HFF-Myc (cell line): ENCODE measurements at places on chromosomes 7 and 10.

GRCh38 chr7:28685242-28685643 lies 272.9 kb downstream of the TRIL start:
- DNase-seq = no peak

DNA sequence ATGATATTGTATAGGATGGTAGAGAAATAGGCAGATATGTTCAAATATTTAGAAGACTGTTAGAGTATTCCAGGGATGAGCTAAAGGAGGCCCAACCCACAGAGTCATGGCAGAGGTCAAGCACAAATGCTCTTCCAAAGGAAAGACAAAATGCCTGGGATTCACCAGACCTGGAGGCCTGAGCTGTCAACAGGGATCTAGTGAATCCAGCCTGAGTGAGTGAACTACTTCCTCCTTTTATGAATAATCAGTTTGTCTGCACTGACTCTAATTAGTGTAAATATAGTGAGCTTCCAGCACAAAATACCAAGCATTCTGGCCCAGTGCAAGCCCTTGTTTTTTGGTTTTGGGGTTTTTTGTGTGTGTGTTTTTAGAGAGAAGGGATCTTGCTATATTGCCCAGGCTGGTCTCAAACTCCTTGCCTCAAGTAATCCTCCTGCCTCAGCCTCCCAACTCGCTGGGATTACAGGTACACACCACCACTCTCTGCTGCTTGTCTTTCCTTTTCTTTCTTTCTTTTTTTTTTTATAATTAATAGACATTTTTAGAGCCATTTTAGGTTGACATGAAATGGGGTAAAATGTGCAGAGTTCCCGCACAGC lies 244.4 kb downstream of the SKIDA1 start:
- no peak for DNase-seq

DNA sequence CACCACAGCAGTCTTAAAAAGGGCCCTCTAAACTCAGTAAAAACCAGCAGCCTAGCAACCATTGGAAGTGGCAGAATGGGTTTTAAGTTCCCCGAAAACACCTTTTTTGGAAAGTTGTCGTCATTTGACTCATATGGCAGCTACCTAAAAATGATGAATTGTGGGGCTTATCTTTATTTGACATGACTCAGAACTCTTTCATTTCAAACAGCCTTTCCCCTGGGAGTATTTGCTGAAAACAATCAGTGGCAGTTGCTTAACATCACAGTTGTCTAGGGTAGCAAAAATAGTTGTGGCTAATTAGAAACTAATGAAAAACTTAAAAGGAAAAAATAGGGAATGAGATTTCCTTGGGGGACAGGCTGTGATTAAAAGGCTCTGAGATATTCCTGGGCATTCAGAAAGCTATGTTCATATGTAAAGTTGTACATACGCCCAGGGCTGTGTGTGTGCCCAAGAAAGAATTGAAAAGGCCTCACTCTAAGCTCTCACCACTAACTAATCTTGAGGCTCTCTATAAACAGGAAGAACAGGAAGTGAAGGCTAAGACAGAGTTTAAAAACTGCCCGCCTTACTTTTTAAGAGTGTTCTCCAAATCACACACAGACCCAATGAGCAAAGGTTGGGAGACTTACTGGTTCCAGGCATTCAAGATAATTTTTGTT lies 81.7 kb upstream of the HECTD2 start:
- DNase-seq = no peak

- no peak for DNase-seq
These were observed 16.7 kb upstream of the PAPSS2 start for GRCh38 chr10:87642988-87643387.

GRCh38 chr10:24589265-24589664 lies 134.4 kb downstream of the ARHGAP21 start:
- no peak for DNase-seq

DNA sequence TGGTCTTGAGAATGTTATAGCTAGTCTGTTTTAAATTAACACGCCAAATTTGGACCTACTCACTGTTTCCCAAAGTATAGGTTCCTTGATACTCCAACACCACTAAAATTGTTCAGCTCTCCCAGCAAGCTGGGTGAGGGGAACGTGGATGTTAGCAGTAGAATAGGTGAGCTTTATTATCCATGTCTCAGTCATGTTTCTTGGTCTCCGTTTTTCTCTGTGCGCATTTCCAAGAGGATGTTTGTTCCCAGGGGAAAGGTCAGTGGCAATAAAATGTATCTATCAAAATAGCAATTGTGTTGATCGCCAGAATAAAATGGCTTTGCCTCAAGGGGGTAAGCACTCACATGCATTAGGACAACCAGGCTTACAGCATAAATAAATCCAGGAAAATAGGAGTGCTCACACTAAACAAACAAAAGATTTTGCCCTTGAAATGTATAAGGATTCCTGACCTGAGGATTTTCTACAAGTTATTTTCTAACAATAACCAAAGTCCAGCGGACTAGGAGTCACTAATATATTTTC lies 187.0 kb upstream of the C7orf33 start:
- DNase-seq = no peak

DNA sequence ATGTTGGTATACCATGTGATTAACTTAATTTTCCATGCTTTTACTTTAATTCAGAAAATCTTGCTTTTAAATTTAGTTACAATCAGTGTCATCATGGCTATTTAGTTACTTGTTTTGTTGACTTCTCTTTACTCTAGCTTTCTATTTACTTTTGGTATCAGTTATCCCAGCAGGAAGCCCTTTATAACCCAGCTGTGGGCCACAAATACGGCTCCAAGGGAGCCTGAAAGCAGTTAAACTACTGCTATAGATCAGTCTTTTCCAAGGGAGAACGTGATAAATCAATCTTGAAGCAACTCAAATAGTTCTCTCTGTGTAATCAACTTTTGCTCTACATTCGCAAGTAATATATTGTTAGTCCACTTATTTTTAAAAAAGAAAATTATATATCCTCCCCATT lies 287.4 kb downstream of the CACNA2D1 start:
- DNase-seq = no peak

- DNase-seq = no peak
These were observed 202.5 kb upstream of the AHR start for GRCh38 chr7:17095931-17096330.

DNA sequence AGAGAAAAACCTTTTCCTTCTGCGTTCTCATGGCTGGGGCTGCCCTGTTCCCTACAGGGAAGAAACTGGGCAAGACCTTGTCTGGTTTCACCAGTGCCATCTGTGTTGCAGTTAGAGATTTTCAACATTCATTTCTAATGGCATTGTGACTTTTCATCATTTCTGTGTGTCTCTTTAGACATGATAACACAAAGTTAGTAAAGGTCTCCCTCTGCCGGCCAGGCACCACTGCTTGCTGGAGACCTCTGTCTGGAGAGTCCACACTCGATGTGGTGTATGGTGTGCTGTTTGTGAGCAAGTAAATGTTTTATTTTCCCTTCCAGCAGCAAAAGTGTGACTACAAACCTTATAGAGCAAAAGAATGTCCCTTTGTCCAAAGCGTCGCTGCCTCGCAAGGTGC lies 213.5 kb downstream of the PAXIP1 start:
- no peak for DNase-seq

GRCh38 chr10:123549761-123550454 lies 116.2 kb upstream of the GPR26 start:
- DNase-seq = no peak

- DNase-seq = no peak
These were observed 6.0 kb upstream of the ZRANB1 start for GRCh38 chr10:124935946-124936345.
